ENCODE measurements at places on chromosomes 1 and 21.

- no peak for DNase-seq
Observed at GRCh38 chr1:156226782-156227181, 14.0 kb downstream of the PMF1 start.

GRCh38 chr1:225755671-225756319 lies 21.8 kb upstream of the SRP9 start:
- no peak for DNase-seq

- DNase-seq = no peak
Observed at GRCh38 chr1:169478094-169478672, 7.6 kb downstream of the SLC19A2 start.

- no peak for DNase-seq
Observed at GRCh38 chr1:203677771-203678170, 51.1 kb downstream of the ATP2B4 start.

GRCh38 chr1:2574350-2574749 lies 12.2 kb upstream of the PRXL2B start:
- DNase-seq = no peak

- DNase-seq = no peak
Observed at GRCh38 chr1:54460861-54461387, 54.7 kb upstream of the SSBP3 start.

DNA sequence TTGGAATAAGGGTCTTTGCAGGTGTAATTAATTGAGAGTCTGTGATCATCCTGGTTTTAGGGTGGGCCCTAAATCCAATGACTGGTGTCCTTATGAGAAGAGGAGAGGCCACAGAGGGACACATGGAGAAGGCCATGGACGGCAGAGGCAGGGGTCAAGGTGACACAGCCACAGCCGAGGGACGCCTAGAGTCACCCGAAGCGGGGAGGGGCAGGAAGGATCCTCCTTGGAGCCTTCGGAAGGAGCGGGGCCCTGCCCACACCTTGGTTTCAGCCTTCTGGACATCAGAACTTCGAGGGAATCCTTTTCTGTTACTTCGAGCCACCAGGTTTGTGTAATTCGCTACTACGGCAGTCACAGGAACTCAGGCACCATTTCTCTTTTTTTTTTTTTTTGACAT lies 31.1 kb downstream of the RRP1 start:
- no peak for DNase-seq

- no peak for DNase-seq
Observed at GRCh38 chr1:198435056-198435455, 105.4 kb downstream of the ATP6V1G3 start.

DNA sequence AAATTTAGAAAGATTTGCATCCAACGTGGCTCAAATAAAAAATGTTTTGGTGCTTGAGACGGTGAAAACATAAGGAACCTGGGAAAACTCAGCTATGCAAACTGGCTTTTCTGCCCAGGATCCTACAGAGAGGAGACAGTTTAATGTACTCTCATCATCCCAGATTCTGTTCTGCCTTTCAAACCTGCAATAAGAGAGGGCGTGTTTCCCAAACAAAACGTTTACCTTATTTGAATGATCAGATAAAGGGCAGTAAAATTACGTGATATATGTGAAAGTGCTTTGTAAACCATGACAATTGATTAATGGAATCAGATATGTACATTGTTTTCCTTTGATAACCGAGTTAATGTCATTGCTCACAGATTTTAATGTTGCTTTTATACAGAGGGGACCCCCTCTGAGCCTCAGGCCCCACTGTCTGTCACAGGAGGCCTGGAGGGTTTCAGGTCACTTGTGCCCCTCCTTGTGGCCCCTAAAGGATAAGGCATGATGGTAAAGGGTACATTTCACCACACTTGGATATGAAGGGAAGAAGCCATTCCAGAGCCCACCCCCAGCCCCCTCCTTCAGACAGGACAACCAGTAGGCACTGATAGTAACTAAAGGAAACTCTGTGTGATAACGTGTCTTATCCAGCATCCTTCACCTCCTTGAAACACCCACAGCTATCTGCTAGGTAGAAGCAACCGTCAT lies 157.6 kb downstream of the EDEM3 start:
- no peak for DNase-seq

GRCh38 chr1:206079135-206079534 lies 26.2 kb downstream of the RHEX start:
- no peak for DNase-seq

DNA sequence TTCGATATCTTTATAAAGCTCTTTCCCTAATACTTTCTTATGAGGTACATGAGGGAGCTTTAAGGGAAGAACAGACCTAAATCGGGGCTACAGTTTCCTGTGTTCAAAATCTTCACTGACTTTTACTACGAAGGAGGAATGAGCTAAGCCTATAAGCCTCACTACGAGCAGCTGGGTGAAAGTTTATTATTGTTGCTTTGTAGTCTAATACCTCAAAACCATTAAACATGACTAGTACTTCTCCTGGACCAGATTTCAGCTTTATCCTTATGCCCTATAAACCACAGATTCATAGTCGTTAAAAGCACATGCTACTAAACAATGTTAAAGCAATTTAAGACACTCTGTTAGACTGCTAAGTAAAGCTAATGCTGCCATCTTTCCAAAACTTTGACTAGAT lies 30.2 kb downstream of the NDC1 start:
- DNase-seq = no peak

DNA sequence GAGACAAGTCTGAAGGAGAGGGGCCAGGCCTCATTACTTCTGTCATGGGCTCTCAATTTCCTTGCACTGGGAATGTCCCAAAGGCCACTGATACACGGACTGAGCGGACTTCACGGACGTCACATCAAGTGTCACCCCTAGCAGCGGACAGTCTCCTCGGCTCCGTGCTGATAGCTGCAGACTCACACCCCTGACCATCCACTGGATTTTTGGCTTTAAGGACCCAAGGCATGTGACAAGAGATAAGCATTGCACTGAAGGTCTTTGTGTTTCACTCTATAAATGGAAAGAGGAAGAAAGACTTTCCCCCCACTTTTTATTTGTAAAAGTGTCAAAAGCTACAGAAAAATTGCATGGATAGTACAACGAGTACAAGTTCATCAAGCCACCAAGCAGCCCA lies 200.4 kb upstream of the FGGY start:
- DNase-seq = no peak

DNA sequence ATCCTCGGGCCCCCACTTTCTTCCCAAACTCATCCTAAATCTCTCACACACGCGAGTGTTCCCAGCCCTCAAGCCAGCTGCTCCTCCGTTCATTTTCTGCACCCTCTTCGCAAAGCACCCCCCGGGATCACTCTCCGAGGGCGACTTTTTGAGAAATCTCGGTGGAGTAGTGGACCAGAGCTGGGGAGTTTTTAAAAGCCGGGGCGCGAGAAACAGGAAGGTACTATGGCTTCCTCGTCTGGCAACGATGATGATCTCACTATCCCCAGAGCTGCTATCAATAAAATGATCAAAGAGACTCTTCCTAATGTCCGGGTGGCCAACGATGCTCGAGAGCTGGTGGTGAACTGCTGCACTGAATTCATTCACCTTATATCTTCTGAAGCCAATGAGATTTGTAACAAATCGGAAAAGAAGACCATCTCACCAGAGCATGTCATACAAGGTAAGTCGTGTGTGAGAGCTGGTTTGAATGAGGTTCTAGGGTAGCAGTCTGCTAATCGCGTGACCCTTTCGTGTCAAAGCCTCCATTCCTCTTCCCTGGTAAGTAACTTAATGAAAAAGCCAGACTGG lies 800 bp downstream of the DR1 start:
- DNase-seq = no peak

DNA sequence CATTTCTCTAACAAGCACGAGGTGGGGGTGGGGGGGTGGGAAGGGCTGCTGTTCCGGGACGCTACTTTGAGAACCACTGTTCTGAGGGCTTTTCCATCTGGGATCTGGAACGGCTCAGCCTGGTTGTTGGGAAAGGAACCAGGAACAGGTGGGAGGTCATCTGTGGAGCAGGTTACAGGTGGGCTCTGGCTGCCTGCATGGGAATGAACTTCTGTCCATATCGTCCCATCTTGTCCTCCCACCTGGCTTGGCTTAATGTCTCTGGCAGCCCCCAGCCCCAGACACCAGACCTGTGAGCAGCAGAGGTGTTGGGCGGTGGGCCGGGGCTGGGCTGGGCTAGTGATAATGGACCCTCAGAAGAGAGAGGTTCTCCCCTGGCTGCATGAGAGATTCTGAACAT lies 69.4 kb upstream of the TARDBP start:
- no peak for DNase-seq

DNA sequence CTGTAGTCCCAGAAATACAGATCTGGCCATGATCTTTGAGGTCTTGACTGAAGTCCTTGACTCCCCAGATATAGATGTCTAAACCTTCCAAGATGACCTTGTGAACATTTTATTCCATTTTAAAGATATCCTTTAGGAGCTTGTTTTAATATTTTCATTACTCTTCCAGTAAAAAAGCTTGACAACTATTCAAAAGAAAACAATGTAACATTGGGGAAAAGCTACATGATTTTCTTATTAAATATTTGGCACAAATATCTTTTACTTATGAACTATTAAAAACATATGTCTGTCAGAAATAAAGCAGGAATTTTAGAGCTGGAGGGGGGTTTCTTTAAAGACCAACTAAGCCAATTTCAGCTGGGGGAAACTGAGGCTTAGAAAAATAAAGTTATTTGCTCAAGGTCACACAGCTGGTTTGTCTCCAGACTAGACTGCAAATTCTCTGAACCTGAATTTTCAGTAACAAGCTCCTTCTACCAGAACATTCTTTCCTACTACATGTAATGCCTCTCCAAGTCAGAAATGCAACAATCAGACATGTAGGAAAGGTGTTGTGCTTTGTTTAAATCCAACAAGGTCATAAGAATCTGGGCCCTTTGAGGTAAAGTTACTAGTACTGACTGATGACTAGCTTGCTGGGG lies 67.0 kb upstream of the PTCH2 start:
- no peak for DNase-seq

DNA sequence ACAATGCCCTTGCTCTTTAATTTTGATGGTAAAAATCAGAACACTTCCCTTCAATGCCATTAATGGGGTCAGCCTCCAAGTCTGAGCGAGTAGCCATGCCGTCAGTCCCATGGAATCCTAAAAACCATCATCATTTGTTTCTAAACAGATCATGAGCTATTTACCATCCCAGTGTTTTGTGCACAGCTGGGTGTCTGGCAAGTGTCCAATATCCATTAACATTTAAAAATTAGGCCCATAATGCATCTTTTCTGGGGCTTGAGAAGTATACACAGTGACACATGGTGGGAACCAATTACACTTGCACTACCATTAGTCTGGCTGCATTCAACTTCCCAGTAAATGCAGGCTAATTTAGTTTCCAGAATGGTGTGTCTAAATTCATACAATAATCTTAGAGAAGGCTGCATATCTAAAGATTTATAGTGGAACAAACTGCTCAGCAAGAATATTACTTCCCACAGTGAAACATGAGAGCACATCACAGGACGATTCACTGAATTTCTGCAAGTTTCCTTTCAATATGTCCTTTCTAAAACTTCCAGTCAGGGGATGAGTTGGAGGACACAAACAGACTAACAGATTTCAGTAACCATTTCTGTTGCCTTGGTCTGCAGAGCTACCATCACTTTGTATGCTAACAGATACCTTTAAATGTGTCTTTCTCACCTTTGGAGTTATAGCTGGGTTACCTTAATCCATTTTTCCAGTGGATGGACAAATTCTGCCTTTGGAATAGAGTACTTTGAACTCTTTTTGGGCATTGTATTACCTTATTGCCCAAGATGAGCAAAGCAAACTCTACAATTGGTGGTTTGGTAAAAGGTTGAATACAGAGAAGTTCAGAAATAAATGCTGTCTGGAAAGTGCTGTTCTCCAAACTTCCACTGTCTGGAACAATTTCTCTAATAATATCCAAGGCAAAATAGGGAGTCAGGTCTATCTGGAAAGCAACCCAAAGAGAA lies 258.0 kb downstream of the PTBP2 start:
- no peak for DNase-seq

DNA sequence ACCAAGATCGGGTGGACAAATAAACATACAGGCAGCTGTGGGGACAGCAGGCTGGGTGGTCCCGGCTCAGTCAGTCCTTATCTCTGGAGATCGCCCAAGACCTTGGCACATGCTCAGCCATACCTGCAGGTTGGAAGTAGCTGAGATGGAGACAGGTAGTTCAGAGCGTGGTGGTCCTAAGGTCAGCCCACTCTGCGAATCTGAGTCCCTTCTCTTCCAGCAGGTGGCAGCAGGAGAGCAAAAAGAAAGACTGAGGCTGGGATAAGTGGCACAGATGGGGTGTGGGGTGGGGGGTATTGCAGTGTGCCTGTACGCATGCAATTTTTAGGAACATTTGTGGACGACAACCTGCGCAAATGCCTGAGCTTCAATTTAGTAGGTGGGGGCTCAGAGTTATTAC lies 104.9 kb downstream of the TENT5C start:
- no peak for DNase-seq

- DNase-seq = no peak
Observed at GRCh38 chr21:34670962-34671348, 2.2 kb downstream of the CLIC6 start.

GRCh38 chr1:89908672-89909436 lies 86.1 kb upstream of the ZNF326 start:
- DNase-seq = no peak

GRCh38 chr1:12031039-12031980 lies 12.0 kb downstream of the MIIP start:
- DNase-seq = no peak

- DNase-seq = no peak
Observed at GRCh38 chr21:45719177-45719802, 75.8 kb downstream of the PCBP3 start.

DNA sequence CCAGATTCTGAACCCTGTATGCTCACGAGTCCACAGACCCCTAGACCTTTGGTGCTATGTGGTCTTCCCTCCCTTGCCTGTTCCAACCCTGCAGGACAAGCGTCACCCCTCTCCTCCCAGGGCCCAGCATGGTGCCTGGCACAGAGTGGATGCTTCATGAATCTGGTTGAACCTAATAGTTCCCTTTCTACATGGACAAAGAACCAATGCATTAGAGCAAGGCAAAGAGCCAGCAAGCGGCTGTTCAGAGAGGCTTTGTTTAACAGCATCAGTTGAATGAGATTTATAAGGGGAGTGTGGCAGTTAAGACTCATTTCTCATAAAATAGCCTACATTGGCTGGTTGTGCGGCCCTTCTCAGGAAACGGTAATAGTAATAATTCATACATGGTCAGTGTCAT lies 14.9 kb downstream of the SLC26A9 start:
- no peak for DNase-seq

GRCh38 chr1:62796221-62796620 lies 12.3 kb downstream of the ATG4C start:
- no peak for DNase-seq

GRCh38 chr1:202659541-202659940 lies 50.7 kb downstream of the SYT2 start:
- no peak for DNase-seq

- no peak for DNase-seq
Observed at GRCh38 chr1:77438236-77438913, 156.6 kb downstream of the AK5 start.

DNA sequence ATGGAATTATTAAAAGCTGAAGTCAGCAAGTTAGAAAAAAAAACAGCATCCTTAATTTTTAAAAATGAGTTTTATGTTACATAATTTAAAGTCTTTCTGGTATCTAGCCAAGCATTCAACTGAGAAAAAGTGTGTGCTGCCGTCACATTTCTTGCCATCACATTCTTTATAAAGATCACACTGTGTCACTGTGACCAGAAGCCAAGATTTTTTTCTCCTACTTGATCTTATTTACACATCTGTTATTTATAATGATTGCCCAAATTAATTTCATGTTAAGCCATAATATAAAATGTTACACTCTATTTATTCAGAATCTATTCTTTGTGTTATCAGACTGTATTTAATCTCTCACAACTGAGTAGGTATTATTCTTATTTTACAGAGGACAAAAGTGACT lies 1603.7 kb downstream of the PLA2G4A start:
- no peak for DNase-seq

- DNase-seq = no peak
Observed at GRCh38 chr1:209809611-209810010, 3.7 kb upstream of the IRF6 start.

All from progenitor cell of endocrine pancreas (in vitro differentiated cells).